ENCODE measurements at places on chromosomes 7 and 10.

DNA sequence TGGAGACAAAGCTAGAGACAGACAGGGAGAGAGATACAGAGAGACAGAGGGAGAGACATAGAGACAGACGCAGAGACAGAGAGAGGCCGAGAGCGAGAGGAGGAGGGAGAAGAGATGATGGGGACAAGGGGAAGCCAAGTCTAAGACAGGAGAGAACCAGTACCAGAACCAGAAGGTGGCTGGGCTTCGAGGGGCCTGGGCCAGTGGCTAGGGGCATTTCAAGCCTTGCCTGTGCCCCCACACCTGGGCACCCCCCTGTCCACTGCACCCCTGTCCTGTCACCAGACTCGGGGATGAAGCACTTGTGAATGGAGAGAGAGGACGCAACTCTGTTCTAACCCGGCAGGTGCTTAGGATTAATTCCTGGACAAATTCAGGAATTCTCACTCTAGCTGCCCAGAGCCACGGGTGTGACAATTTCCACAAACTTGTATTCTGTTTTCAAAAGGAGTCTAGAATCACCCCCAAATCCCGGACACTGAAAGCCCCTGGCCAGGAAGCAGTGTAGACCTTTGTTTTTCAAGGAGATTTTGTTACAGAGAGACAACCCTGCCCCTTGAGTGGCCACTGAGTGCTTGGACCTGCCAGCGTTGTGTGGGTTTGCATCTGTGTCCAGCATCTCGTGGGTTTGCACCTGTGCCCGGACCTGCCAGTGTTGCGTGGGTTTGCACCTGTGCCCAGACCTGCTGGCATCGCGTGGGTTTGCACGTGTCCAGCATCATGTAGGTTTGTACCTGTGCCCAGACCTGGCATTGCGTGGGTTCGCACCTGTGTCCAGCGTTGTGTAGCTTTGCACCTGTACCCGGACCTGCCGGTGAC, 157.3 kb downstream of the WDR37 start:
- DNase-seq = no peak

GRCh38 chr7:128933180-128933891, 4.4 kb upstream of the IRF5 start:
- no peak for DNase-seq

GRCh38 chr10:110524859-110525232, 27.1 kb downstream of the DUSP5 start:
- no peak for DNase-seq

- no peak for DNase-seq
Observed at GRCh38 chr10:604716-605631, 84.5 kb downstream of the DIP2C start.

- no peak for DNase-seq
Observed at GRCh38 chr7:38207843-38208242, 29.8 kb downstream of the STARD3NL start.

GRCh38 chr10:62935022-62935421, 118.9 kb upstream of the EGR2 start:
- no peak for DNase-seq

DNA sequence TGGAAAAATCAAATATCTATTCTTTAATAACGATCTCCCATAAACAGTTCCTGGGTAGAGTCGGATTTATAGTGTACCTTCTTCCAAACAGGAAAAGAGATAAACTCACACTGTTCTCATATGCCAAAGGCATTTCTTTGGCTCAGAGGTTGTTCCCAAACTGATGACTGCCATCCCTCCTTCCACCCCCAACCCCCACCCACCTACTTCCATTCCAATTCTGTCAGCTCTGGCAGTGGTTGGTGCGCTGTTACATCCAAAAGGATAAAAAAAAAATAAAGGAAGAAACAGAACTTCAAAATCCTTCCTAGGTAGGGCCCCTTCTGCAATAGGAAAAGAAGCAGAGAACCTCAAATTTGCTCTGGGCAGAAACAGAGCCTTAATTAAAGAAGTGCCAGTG, 104.7 kb downstream of the DGKI start:
- DNase-seq = no peak

- DNase-seq = no peak
Observed at GRCh38 chr10:86293396-86293791, 73.2 kb downstream of the GRID1 start.

DNA sequence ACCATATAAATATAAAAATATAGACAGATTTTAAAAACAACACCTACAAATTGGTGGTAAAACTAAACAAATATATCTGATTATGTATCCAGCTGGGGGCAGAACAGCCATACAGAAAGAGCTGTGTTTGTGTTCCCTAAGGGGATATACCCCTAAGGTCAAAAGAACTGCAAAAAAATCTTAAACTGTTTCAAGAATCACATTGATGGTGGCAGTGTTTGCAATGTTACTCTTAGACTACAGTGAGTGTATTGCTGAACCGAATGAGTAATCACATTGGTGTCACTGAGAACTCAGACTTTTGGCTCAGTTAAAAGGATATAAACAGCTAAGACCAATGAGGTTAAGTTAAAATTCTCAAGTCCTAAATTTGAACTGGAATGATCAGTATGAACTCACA, 27.1 kb upstream of the PTPRN2 start:
- no peak for DNase-seq

GRCh38 chr7:30168835-30169573, 34.2 kb downstream of the MTURN start:
- no peak for DNase-seq

DNA sequence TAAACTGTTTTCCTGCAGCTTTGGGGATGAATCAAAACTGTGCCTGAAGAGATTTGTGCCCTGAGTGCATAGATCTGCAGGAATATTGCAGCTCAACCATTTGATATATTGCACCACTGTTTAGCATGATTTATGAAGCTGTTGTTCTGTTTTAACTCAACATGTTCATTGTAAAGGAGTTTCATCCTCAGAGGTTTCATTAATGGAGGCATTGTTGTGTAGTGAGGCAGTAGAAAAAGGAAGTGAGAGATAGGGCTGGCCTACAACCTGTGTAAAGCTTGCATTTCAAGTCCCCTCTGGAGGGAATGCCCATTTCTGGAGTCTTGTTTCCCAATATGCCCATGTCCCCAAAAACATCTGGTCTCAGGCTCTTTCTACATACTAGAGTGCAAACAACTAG, 67.5 kb downstream of the DNAJC12 start:
- DNase-seq = no peak

DNA sequence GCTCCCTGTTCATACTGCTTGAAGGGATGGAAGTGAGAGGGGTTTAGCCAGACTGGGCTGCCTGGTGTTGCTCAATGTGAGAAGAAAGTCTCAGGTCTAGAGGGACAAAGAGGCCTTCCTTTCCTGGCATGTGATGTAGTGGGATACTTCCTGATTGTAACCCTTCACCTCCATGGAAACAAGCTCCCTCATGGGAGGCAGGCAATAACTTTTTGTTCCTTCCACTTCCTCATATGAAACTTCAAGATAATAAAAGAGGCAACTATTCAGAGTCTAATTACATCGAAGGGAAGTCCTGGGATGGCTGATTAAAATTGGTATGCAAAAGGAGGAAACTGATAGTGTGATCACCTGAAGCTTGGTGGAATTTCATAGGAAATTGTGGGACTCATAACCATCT, 84.1 kb upstream of the ETV1 start:
- no peak for DNase-seq

DNA sequence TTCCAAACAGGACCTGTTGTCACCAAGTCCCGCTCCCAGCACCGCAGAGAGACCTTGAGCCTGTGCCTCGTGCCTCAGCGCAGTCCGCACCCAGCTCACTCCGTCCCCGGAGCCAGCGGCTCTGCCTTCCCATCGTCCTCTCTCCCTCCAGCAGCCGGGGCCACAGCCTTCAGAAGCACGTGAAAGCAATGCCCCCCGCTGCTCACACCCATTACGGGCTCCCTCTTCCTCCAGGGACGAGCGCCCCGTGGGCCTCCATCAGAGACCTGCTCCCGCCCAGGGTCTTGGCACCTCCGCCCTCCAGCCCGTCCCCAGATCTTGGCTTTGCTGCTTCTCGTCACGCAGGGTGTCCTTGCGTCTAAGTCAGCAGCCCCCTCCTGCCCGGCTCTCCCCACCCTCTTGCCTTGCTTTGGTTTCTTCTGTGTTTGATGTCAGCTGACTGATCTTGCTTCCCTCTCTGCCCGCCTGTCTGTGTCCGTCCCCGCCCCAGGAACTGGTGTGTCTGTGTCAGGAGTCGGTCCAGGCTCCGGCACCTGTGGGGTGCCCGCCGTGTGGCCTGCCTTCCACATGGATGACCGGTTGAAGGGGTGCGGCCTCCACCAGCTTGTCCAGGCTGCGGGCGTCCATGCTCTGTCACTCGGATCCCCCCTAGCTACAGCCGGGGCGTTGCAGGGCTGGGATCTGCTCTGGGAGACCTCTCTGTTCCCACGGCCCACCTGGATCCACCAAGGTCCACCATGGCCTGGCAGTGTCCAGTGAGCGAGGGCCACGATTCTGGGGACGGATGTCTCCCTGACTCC, 61.9 kb downstream of the FOXL3 start:
- peak; percentile 27 for DNase-seq

GRCh38 chr10:79103585-79103984, 34.8 kb downstream of the ZMIZ1 start:
- no peak for DNase-seq

- DNase-seq = no peak
Observed at GRCh38 chr7:107111196-107111595, 57.6 kb upstream of the HBP1 start.

GRCh38 chr10:101839002-101839401, 4.6 kb downstream of the KCNIP2 start:
- no peak for DNase-seq

DNA sequence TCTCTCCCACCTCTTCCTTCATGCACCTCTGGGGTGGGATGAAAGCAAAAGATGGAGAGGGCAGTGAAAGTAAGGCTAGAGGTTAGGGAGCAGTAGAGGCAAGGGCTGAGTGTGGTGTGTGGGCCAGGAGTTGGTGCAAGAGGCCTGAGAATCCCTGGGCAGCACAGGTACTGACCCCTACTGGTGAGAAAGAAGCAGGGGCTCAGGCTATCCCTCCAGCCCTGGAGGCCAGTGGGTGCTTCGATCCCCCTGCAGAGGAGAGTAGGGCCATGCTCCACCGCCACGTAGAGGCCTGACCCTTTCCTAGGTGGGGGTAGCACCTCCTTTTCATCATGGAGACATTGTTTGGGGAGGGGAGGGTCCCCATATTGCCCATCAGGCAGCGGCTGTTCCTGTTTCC, 9.8 kb downstream of the CDHR1 start:
- no peak for DNase-seq

DNA sequence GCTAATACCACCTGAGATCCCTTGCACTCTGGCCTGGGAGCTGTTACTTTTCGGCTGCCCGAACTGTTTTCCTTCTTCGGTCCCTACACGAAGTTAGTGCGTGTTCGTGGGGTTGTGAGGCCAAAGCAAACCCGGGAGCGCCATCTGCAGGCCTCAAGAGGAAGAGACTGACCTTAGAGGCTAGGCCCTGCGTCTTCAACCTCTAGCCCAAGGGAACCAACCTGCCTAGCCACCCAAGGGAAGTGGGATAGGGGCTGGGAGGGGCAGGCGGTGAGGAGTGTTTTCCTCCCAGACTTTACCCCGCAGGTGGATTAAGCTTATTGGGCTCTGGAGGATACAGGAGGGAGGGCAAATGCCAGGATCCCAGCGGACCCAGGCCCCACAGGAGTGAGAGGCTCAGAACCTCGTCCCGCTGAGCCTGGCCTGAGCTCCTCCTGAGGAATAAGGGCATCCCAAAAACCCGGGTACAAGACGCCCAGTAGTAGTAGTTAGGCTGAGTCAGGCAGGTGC, 1.7 kb upstream of the PAX2 start:
- no peak for DNase-seq

DNA sequence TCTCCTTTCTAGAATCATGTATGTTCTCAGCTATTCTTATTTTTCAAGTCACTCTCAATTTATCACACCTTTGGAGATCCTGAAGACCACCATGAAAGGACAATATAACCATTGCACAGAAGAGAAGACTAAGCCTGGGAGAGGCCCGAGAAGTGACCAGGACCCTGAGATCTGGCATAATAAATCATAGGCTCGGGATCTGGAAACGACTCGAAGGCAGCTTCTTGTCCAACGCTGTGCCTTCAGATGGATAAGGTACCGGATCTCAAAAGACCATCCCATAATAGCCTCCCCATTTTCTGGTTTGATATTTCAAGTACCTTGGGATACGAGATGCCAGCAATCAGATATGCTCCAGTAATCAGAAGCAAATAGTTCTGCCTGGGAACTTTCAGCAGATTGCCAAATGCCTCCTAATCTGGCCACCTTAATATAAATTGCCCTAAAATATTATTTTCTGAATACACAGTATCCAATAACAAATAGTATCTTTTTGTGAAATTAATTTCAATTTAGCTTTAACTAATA, 179.2 kb upstream of the ZMIZ1 start:
- no peak for DNase-seq

DNA sequence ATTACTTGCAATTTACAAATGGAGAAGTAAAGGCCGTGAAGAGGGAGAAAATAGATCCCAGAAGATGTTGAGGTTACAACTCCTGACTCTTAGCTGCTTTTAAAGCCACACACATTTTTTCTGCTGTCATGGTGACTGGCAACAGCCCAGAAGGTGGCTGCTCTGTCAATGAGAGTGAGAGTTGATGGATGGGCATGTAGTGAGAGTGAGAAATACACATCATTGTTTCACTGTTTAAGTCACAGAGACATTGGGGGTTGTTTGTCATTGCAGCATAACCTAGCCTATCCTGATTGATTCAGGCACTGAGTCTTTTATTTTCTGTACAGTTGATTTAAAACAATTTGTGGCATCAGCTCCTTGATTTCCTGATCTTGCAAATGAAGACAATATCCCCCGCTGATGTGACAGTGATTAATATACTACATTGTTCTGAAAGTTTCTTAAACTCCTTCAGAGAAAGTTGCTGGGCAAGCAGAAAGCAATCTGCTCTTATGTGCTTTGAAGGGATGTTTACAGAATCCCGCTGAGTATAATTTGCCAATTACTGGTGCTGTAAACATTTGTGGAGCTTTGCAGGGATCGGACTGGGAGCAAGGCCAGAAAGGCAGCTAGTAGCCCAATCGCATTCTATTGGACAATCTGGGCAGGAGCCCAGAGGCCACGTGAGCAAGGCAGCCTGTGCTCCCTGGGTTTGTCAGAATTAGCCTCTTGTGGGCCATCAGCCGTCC, 229.6 kb downstream of the PRPF18 start:
- DNase-seq = no peak

DNA sequence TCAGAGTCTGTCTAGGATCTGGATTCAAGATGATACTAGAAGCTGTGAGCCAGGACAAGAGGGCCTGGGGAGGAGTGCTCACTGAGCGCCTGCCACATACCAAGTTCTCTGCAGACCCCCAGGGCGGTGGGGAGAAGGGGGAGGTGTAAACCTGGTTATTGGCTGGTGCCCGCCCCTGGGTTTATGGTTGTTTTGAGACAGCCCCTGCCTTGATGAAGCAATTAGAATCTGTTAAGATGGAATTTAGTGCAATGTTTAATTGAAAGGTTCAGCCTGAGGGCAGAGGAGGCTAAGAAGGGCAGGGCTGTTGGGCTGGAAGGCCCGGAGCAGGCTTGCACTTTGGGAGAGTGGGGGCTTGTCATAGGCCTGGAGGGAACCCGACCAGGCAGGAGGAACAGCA, 42.7 kb downstream of the PRF1 start:
- no peak for DNase-seq

DNA sequence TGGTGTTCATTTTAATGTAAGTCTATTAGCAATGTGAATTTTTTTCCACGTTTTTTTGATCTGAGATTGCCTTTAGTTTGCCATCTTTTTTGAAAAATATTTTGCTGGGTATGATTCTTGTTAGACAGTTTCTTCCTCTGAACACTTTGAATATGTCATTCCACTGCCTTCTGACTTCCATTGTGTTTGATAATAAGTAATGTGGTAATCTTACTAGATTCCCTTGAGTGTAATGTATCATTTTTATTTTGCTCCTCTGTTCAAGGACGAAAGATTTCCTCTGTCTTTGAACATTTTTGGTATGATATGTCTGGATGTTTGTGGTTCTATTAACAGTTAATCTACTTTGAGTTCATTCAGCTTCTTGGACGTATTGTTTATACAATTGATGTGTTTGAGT, 371.4 kb downstream of the SUGCT start:
- DNase-seq = no peak
